ENCODE measurements at places on chromosomes 1 and 21.

DNA sequence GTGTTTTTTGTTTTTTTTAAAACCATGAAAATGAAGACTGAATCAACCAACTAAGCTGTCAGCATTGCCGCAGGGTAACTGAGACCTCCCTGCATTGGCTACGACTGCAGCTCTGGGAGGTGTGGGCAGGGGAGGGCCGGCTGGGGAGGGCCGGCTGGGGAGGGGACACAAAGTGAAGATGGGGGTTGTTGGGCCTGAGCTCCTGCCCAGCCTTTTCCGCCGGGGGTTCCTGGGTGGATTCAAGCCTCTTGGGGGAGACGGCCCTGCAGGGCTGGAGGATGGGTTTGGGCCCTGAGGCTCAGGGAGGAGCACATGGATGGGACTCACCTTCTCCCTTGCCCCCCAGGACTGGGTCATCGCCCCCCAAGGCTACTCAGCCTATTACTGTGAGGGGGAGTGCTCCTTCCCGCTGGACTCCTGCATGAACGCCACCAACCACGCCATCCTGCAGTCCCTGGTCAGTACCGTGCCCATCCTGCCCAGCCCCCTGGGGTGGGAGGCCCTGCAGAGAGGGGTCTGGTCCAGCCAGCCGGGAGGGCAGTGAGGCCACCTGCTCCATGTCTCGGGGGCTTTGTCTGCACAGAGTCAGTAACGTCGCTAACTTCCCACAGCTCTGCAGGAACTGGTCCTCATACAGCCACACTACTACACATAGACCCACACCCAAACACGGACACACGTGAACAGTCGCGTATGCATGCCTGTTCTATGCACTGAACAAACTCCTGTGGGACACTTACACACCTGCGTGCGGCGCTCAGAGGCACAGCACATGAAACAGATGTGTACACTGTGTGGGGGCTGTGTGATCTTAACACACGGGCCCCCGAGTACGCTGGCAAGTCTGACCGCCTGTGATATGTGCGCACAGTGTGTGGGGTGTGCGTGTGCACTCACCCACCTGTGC lies 31.5 kb downstream of the BMP8A start:
- no peaks in the 10 kb centered on the region for H3K36me3 ChIP-seq
- H3K4me1 ChIP-seq: no peaks in the 10 kb centered on the region
- no peak overlapping the region for H3K4me3 ChIP-seq
- no peak for DNase-seq

DNA sequence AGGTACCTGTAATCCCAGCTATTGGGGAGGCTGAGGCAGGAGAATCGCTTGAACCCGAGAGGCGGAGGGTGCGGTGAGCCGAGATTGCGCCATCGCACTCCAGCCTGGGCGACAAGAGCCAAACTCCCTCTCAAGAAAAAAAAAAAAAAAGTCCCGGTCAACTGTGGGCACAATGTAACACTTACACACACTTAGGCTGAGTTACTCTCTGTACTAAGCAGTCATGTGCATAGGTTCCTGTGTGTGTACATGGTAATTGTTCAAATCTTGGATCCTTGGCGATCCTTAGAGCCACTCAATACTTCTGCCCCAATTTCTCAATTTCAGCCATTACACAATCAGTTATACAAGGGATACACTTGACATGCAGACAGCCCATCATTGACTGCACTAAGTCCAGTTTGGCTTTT lies 11.6 kb downstream of the SDCCAG8 start:
- no peaks in the 10 kb centered on the region for H3K27me3 ChIP-seq
- no peak overlapping the region for H3K27ac ChIP-seq
- no peak for DNase-seq
- no peak overlapping the region for H3K4me3 ChIP-seq

- no peak for DNase-seq
- no peaks in the 10 kb centered on the region for H3K4me1 ChIP-seq
- no peak overlapping the region for H3K27ac ChIP-seq
- H3K36me3 ChIP-seq: no peaks in the 10 kb centered on the region
These were observed 97.7 kb downstream of the NEK7 start for GRCh38 chr1:198254521-198254920.

DNA sequence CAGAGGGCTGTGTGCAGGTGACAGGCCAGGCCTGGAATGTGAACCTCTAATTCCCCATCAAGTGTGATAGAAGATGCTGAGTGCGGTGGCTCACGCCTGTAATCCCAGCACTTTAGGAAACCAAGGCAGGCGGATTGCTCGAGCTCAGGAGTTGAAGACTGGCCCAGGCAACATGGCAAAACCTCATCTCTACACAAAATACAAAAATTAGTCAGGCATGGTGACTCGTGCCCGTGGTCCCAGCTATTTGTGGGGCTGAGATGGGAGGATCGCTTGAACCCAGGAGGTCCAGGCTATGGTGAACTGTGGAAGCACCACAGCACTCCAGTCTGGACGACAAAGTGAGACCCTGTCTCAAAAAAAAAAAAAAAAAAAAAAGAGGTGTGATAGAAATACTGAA lies 40.1 kb upstream of the PUM1 start:
- no peak overlapping the region for H3K4me3 ChIP-seq
- no peak overlapping the region for H3K27ac ChIP-seq
- no peak for DNase-seq
- H3K4me1 ChIP-seq: no peaks in the 10 kb centered on the region
- no peaks in the 10 kb centered on the region for H3K36me3 ChIP-seq

DNA sequence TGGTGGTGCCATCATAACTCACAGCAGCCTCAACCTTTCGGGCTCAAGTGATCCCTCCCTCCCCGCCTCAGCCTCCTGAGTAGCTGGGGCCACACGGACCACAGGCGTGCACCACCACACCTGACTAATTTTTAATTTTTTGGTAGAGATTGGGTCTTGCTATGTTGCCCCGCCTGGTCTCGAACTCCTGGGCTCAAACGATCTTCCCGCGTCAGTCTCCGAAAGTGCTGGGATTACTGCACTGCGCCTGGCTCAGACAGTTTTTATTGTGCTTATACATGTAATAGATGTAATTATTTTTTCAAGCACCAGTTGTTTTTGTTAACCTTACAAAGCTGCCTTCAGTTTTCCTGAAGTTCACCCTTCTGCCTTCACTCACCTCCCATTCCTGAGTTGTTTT lies 38.0 kb upstream of the HMGN1 start:
- H3K4me3 ChIP-seq: no peak overlapping the region
- no peak for DNase-seq
- H3K36me3 ChIP-seq: no peaks in the 10 kb centered on the region
- no peak overlapping the region for H3K27ac ChIP-seq
- peaks cover 2% of the 10 kb centered on the region for H3K4me1 ChIP-seq
